T-helper 22 cell (primary cell): ENCODE measurements at places on chromosomes 2 and 18.

DNA sequence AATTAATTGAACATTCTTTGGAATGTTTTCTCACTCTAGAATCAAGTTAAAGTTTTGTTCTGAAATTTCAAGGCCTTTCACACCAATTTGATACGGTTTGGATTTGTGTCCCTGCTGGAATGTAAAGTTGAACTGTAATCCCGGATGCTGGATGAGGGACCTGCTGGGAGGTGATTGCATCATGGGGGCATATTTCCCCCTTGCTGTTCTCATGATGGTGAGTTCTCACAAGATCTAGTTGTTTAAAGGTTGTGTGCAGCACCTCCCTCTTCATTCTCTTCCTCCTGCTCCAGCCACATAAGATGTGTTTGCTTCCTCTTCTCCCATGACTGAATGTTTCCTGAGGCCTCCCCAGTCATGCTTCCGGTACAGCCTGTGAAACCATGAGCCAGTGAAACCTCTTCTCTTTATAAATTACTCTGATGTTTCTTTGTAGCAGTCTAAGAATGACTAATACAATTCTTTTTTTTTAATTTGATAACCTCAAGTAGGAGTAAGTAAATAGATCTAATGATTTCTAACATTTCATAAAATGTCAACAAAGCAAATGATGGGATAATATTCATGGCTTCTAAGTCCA lies 144.2 kb upstream of the CDH7 start:
- DNase-seq, result no peak

DNA sequence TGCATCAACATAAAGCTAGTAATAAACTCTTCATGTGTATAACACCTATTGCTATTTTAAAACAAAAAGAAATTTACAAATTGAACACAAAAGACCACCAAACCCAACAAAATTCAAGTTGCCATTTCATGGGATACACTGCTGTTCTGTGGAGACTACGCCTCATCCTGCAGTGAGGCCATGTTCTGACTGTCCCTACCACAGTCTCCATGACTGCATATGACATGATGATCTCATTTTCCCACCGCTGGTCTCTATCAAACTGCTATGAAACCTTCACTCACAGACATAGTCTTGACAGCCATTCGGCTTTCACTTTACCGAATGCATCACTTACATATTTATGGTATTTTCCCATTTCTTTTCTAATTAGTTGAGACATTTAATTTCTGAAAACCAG lies 21.2 kb upstream of the VWA3B start:
- no peak for DNase-seq

DNA sequence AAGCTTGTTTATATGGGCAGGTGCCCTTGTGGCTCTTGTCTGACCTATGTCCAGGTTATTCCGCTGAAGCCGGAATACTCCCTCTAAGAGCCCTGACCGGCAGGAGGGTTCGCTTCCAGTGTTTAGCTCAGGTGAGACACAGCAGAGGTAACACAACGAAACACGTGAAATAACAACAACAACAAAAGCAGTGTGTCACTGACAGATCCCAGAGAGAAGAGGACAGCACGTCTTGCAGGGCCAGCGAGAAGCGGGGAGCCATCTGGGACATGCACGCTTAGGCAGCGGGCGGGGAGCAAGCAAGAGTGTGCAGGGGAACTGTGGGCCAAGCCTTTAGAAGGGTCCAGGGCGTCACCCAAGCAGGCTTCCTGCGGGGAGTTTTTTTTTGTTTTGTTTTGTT lies 17.1 kb upstream of the ZDBF2 start:
- DNase-seq, result no peak

DNA sequence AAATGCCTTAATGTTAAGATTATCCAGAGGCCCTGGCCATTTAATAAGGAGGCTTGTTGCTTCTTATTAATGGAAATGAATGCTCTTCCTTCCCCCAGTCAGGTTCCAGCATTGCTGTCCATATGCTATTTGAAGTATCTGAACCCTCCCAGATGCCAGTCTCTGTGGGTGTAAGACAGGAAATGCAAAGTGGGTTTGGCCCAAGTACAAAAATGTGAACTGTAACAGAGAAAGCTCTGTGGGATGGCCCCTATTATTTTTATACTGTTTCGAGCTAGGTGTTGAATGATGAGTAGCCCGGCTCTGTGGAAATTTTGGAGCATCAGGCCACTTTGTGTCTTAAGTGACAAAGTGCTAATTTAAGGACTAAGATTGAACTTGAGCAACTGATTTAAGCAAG lies 141.0 kb downstream of the UXS1 start:
- no peak for DNase-seq

DNA sequence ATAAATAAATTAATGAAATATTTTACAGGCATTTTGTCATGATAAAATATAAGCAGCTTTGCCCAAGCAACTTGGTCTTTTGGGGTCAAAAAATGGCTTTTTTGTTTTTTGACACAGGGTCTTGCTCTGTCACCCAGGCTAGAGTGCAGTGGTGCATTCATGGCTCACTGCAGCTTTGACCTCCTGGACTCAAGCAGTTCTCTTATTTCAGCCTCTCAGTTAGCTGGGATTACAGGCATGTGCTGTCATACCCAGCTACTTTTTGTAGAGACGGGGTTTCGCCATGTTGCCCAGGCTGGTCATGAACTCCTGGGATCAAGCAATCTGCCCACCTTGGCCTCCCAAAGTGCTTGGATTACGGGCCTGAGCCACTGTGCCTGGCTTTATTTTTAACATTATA lies 51.0 kb downstream of the ABI2 start:
- no peak for DNase-seq

DNA sequence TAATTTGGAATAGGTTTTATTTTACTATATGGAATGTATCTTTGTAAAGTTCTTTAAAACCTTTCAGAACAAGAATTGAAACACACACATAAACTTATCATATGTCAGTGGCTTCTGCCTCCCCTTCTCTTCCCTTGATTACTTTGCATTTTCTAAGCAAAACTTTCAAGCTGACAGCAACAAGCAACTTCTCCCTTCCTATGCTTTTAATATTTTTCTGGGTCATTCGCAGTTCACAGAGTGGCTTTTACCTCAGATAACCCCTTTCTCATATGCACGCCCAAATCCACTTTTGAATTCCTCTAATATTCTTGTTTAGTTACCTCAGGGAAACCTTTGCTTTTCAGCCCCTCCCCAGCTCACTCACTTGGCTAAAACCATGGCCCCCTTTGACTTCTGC lies 36.7 kb upstream of the CDC42EP3 start:
- no peak for DNase-seq

GRCh38 chr2:7338961-7339360 lies 421.7 kb downstream of the RNF144A start:
- no peak for DNase-seq

- no peak for DNase-seq
Measured at GRCh38 chr2:238322001-238322411, 1.7 kb downstream of the TRAF3IP1 start.

GRCh38 chr2:219175928-219176817 lies 552 bp downstream of the CNPPD1 start:
- no peak for DNase-seq

DNA sequence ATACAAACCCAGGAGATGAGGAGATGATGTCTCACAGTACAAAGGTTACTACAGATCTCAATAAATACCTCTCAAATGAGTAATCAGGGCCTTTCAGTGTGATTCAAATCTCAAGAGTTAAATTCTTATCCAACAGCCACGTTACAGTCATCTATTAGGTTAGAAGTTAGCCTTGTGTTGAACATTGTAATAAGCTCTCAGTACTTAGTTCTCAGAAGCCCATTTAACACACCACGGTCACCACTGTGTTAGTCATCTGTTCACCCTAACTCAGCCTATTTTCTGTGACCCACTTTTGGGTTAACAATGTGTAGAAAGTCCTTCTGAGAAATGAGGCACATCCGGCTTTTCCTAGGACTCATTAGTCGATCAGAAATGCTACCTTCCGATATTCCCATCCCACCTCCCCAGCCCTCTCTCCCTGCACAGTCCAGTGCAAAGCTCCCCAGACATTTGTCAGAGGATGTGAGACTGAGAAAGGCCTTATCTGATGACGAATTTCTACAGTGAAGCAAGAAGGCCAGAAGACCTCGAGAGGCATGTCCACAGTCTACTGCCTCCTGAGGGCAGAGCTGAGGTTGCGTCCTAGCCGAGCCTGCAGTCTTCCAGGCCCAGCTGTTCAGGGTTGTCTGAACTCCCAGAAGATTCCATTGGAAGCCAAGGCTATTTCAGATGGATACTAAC lies 92.6 kb downstream of the ACTR2 start:
- no peak for DNase-seq

DNA sequence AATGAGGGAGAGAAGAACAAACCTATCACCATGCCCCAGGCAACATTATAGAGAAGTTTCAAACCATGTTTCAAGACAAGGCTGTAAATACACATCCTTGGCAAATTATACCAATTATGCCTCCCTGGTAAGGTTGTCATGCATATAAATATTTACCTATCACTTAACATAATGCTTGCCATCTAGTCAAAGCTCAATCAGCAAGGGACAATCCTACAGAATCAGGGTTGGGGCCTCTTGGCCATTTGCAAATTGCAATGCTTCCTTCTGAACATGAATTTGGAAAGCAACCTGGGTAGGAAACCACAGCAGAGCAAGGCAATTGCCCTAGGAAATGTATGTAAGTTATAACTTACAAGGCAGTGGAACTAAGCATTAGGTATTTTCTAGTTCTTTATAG lies 907.2 kb upstream of the CDH2 start:
- DNase-seq, result no peak
